ENCODE measurements at places on chromosomes 3 and 15.

DNA sequence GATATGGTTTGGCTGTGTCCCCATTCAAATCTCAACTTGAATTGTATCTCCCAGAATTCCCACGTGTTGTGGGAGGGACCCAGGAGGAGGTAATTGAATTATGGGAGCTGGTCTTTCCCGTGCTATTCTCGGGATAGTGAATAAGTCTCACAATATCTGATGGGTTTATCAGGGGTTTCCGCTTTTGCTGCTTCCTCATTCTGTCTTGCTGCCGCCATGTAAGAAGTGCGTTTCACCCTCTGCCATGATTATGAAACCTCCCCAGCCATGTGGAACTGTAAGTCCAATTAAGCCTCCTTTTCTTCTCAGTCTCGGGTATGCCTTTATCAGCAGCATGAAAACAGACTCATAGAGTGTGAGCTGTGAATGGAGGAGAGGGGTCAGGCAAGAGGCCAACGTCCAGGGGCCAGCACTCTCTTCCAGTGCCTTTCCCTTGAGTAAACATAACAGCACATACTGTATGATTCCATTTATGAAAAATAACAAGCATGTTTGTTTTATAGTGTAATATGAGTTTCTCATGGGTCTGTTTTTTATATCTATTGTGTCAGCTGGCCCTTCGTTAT is 16.3 kb upstream of the LCTL start:
- DNase-seq = no peak

DNA sequence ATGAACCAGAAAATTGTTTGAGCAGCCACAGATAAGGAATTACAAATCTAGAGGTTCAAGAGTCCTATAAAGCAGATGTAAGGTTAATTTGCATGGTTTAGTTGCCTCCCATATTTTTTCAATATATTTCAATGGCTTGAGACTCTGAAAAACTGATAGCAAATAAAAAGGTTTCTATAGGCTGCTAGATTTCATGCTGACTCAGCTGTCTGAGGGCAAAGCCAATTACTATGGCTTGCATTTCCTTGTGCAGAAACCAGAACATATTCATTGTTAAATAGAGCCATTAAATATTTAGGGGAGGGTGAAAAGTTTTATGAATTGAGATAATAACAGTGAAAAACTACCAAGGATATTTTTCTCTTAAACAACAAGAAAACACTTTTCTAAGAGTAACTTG is 278.1 kb upstream of the CADM2 start:
- DNase-seq = no peak

DNA sequence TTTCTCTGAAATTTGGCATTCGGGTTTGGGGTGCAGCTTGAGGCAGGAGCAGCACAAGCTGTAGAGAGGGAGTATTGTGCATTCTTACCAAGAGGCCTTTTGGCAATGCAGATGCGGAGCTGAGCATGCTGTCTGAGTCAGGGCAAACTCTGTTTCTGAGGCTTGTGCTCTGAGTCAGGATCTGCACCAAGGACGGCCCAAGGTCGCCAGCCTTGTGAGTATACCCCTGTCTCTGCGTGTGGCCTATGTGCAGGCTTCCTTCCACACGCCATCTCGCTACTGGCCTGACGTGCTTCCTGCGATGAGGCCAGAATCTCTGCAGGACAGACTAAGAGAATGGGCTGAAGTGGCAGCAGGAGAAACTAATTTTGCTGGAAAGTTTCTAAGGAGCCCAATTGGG is 83.8 kb upstream of the ROPN1 start:
- no peak for DNase-seq

GRCh38 chr3:133561679-133562078 is 11.8 kb upstream of the CDV3 start:
- DNase-seq = no peak

GRCh38 chr15:29825227-29825626 is 3.0 kb upstream of the TJP1 start:
- no peak for DNase-seq

DNA sequence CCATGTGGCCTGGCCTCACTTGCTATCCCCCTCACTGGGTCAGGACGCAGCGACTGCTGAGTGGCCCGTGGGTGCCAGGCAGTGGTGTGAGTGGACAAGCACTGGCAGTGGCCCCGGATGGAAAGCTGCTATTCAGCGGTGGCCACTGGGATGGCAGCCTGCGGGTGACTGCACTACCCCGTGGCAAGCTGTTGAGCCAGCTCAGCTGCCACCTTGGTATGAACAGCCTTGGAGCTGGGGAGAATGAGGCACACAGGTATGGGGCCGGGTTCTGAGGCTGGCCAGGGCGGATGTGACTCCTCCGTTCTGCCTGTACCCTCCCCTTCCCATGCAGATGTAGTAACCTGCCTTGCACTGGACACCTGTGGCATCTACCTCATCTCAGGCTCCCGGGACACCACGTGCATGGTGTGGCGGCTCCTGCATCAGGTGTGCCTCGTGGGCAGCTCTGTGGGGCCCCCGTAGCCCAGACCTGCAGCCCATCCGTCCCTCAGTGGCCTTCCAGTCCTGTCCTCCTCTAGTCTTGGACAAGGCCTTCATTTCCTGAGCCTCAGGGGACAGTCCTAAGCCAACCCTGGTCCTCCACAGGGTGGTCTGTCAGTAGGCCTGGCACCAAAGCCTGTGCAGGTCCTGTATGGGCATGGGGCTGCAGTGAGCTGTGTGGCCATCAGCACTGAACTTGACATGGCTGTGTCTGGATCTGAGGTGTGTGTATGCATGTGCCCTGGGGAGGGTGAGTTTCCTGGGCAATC is 28.2 kb downstream of the NBEAL2 start:
- no peak for DNase-seq

- DNase-seq = peak; percentile 72
Observed at GRCh38 chr3:123489400-123490004, 40.6 kb upstream of the ADCY5 start.

All from left kidney (tissue), 8 donors.